ENCODE measurements at places on chromosomes 5 and 9.

GRCh38 chr9:89797937-89798455 is 193.2 kb downstream of the GADD45G start:
- DNase-seq: no peak

GRCh38 chr5:14775857-14776256 is 95.7 kb downstream of the ANKH start:
- no peak for DNase-seq

DNA sequence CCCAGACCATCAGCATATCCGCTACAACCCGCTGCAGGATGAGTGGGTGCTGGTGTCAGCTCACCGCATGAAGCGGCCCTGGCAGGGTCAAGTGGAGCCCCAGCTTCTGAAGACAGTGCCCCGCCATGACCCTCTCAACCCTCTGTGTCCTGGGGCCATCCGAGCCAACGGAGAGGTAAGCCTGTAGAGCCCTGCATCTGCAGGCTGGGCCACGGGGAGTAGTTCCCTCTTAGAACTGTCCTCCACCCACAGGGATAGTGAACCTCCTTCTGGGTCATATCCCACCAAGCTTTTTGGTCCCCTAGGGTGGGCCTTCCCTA is 569 bp downstream of the GALT start:
- DNase-seq: no peak

DNA sequence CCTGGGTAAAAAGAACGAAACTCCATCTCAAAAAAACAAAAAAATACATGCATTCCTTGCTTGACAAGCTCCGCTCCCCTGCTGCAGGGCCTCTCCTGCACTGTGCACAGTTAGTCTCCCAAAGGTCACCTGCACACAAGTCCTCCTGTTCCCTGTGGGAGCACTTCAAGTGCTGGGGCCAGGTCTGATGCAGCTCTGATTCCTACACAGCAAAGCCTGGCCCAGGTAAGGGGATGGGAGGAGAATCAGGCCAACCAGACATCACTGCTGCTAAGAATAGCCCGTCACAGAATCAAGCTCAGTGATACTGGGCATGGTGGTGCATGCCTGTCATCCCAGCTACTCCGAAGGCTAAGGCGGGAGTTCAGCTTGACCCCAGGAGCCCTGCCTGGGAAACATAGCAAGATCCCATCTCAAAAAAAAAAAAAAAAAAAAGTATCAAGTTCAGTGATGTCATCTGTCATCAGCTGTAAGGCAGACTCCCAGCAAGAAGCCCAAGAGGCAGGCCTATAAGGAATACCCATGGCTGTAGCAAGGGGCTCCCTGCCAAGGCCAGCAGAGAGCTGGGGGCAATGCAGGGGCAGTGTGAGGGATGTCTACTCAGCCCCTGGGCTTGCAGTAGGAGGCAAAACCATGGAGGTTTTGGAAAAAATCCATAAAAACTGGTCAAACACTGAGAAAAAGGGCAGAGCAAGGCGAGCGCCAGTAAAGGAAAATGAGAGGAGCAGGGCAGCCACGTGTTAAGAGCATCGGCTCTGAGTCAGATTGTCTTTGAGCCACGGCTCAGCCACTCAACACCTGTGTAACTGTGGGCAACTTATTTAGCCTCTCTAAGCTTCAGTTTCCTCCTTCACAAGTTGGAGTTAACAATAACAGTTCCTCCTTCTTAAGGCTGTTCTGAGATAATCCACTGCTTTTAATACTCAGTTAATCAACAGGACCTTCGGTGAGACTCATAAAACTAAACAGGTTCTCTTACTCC is 3.2 kb downstream of the TPM2 start:
- DNase-seq: no peak

- DNase-seq: no peak
These were observed 551.8 kb upstream of the TYRP1 start for GRCh38 chr9:12141422-12141821.
